K562 (cell line): ENCODE measurements at places on chromosomes 13 and 19. TPM values are rescaled to one million over a fixed set of nuclear protein-coding genes. Genes with fewer than 3 reads are reported as not detected.

The SIGLECL1 gene
- not detected in 2 replicates for total RNA-seq

The SYNGR4 gene
- total RNA-seq, result not detected in 2 replicates

The PSG7 gene
- total RNA-seq, result not detected in 2 replicates

The ICAM5 gene
- total RNA-seq, result 69.7 and 89.5 TPM in 2 replicates

The NTN5 gene
- not detected in 2 replicates for total RNA-seq

The CALR3 gene
- total RNA-seq, result not detected in 2 replicates

The ZNF730 gene
- 0.64 and 0.81 TPM in 2 replicates for total RNA-seq

The RASIP1 gene
- 3.4 and 4.6 TPM in 2 replicates for total RNA-seq

The ZNF723 gene
- total RNA-seq, result not detected in 2 replicates

The PRDX2 gene
- total RNA-seq, result 415 and 416 TPM in 2 replicates

The PRTN3 gene
- total RNA-seq, result 0.60 and 0.86 TPM in 2 replicates

The FFAR1 gene
- total RNA-seq, result not detected in 2 replicates

The ACER1 gene
- not detected in 2 replicates for total RNA-seq

The VSTM1 gene
- not detected in 2 replicates for total RNA-seq

The RAB4B gene
- total RNA-seq, result 15.4 and 15.6 TPM in 2 replicates

The KLF1 gene
- 144 and 168 TPM in 2 replicates for total RNA-seq

The RNF113B gene
- not detected in 2 replicates for total RNA-seq

The KXD1 gene
- 114 and 118 TPM in 2 replicates for total RNA-seq

The SSC5D gene
- 0.67 and 0.71 TPM in 2 replicates for total RNA-seq

The MEIOSIN gene
- total RNA-seq, result 1.5 and 2.0 TPM in 2 replicates

The SYNE4 gene
- 0.53 and 0.72 TPM in 2 replicates for total RNA-seq

The SOX1 gene
- total RNA-seq, result not detected in 2 replicates

The HS6ST3 gene
- not detected in 2 replicates for total RNA-seq

The CRX gene
- not detected in 2 replicates for total RNA-seq

The MUC16 gene
- not detected in 2 replicates for total RNA-seq

The SUGP2 gene
- total RNA-seq, result 96.4 and 97.5 TPM in 2 replicates

The ZNF441 gene
- 5.6 and 5.7 TPM in 2 replicates for total RNA-seq

The SBSN gene
- not detected in 2 replicates for total RNA-seq

The LILRB1 gene
- not detected in 2 replicates for total RNA-seq

The TMC4 gene
- total RNA-seq, result 0.36 and 0.51 TPM in 2 replicates

The JOSD2 gene
- total RNA-seq, result 13.6 and 17.8 TPM in 2 replicates

The ZNF470 gene
- not detected in 2 replicates for total RNA-seq

The C1QTNF9 gene
- not detected in 2 replicates for total RNA-seq

The EXOC3L2 gene
- total RNA-seq, result 15.5 and 19.0 TPM in 2 replicates

The LILRA2 gene
- 2.1 TPM in 2 replicates for total RNA-seq

The PLVAP gene
- total RNA-seq, result 0.75 and 0.81 TPM in 2 replicates

The OVOL3 gene
- not detected in 2 replicates for total RNA-seq

The MEIS3 gene
- 0.67 and 0.71 TPM in 2 replicates for total RNA-seq
